ENCODE measurements at places on chromosomes 12 and 14.

DNA sequence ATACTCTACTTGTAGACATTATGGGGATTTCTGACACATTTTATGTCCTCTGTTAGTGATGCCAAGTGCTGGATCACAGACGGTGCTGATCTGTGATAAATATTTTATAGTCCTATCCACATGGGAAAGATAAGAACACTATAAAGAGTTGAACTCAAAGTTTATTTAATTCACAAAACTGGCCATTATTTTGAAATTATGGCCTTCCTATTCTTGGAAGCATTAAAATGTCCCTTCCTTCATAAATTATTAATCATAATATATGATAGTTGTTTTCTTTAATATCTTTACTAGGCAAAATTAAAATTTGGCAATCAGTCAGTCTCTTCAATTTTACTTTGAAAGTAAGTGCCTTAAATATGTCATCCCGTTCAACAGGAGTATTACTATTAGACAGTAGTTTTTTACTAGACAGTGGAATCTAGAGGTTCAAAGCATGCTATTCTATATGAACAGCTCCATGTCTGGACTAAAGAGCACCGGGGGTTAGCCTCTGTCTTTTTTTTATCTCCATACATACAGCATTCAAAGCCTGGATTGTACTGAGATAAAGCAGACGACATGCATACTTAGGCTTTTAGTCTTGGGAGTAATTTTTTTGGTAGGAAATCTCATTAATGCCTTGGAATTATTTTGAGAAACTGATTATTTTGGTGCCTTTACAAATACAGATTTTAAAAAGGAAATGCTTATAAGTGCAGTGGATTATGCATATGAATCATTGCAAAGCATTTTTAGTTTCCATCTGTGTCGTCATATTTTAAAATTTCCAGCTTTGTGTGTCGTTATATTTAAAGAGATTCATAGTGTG, 306.1 kb upstream of the RGS6 start:
- DNase-seq = no peak

- no peak for DNase-seq
Observed at GRCh38 chr14:54845641-54846040, 57.0 kb downstream of the GCH1 start.

DNA sequence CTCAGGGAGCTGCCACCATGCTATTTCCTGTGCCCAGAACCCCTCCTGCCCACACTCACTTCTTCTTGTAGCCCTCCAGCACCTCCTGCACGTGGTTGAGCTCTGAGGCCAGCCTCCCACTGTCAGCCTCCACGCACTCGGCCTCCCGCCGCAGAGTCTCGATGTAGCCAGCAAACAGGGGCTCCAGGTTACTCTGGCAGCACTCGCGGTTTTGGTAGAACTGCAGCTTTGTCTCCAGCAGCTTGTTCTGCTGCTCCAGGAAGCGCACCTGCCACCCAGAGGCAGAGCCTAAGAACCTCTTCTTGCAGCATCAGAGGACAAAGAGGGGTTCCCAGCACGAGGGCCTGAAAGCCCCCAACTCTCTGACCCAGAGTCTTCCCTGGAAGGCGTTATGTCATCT, 2.1 kb downstream of the KRT83 start:
- DNase-seq = no peak

GRCh38 chr12:53751336-53752191, at the start of gene CISTR:
Gene CISTR, minus strand, starts transcription at chr12:53751979.
- no peak for DNase-seq

DNA sequence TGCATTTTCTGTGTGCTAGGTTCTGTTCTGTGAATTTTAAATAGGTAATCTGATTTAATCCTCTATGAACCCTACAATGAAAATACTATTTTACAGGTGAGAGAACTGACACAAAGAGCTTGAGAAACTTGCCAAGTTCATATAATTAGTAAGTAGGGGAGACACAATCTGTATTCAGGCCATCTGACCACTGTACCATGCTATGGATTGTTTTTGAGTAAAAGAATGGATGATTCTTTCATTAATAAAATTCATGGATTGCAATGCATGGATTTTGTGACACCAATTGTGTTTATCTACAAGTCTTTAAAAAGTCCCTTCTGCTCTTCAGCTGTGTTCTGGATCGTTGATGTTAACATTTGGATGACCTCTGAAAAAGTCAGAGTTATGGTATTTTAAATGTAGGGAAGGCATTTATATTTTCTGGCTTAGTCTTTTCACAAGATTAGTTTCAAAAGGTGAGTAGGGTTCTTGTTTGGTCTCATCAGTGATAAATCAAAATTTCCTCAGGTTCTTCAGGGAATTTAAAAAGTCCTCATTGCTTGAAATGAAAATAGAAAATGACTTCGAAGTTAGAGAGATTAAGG, 15.4 kb upstream of the DYRK2 start:
- no peak for DNase-seq

DNA sequence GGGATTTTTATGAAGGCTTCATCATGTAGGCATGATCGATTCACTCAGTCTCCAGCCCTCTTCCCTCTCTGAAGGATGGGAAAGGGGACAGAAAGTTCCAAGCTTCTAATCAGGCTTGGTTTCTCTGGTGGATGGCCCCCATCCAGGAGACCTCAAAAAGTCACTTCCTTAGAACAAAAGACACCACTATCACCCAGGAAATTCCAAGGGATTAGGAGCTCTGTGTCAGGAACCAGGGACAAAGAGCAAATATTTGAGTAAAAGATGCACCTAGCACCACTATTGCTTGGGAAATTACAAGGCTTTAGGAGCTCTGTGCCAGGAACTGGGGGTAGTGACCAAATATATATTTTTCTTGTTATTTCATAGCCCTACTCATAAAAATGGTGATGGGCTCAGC, 33.6 kb upstream of the TMX1 start:
- no peak for DNase-seq

GRCh38 chr12:74370608-74371216, 166.9 kb upstream of the ATXN7L3B start:
- DNase-seq = no peak

DNA sequence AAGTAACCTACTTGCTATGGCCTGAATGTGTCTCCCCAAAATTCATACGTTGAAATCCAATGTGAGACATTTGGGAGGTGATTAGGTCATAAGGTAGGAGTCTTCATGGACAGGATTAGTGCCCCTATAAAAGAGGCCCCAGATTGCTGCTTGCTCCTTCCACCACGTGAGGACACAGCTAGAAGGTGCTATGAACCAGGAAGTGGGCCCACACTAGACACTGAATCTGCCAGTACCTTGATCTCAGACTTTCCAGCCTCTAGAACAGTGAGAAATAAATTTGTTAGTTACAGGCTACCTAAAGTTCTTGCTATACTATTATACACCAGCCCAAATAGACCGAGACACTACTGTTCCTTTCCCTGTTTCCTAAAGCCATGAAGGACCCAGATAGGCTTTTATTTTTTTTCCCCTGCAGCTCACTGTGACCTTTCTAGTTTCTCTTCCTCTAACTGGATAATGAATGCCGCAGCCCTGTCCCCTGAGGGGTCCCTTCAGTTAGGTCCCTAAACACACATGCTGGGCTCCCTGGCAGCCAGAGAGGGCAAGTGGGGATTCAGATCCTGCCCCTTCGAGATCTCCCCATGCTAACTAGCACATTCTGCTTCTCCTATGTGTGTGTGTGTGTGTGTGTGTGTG, 19.3 kb downstream of the SLC25A3 start:
- DNase-seq = no peak

DNA sequence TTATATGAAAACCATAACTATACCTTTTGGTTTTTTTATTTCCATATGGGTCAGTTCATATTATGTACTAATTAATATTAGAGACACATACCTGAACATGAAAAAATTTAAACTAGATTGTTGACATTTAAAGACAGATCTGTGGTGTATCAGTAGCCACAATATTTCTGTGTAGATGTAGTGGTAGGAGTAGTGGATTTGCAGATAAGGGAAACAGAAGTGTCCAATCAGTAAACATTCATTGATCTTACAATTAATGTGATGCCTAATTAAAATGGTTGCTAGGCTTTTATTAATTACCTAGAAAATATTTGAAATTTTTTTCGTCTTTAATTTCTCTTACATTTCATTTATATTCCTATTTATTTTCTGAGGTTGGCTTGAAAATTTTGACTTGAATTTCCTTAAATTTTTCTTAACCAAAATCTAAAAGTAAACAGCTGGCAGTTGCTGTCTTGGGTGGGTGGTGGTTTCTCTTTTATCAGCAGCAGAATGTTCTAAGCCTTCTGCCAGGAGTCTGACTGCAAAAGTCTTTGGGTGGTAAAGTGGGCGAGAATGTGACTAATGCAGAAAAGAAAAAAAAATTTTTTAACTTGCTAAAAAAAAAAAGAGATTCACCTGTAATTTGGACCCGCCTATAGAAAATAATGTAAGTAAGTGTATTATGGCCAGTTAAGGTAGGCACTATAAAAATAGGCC, 2.4 kb downstream of the FGFR1OP2 start:
- no peak for DNase-seq

DNA sequence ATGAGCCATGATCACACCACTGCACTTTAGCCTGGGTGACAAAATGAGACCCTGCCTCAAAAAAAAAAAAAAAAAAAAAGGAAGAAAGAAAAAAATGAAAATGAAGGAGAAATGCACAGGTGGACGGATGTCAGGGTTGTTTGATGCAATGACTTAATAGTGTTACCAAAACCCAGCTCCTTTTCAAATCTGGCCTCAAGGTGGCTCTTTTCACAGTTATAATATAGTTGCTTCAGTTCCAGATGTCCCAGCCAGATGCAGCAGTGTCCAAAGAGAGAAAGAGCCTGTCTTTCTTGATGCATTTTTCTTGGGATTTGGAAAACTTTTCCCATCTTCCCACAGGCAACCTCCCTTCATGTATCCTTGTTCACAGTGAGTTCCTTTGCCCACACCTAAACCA, 36.5 kb downstream of the KCNMB4 start:
- no peak for DNase-seq

- no peak for DNase-seq
Observed at GRCh38 chr12:102962532-102962931, 5.1 kb downstream of the ASCL1 start.

GRCh38 chr14:103132381-103133209, 9.3 kb downstream of the TNFAIP2 start:
- DNase-seq = no peak

- no peak for DNase-seq
Observed at GRCh38 chr12:4910502-4911315, 1.0 kb downstream of the KCNA1 start.

GRCh38 chr12:58425481-58426392, 484.4 kb downstream of the ATP23 start:
- DNase-seq = no peak

- DNase-seq = no peak
Observed at GRCh38 chr12:40058721-40059190, 47.1 kb downstream of the SLC2A13 start.

- DNase-seq = no peak
Observed at GRCh38 chr14:84610086-84610485, 919.9 kb upstream of the FLRT2 start.

GRCh38 chr12:24045816-24046257, 96.4 kb upstream of the SOX5 start:
- DNase-seq = no peak

DNA sequence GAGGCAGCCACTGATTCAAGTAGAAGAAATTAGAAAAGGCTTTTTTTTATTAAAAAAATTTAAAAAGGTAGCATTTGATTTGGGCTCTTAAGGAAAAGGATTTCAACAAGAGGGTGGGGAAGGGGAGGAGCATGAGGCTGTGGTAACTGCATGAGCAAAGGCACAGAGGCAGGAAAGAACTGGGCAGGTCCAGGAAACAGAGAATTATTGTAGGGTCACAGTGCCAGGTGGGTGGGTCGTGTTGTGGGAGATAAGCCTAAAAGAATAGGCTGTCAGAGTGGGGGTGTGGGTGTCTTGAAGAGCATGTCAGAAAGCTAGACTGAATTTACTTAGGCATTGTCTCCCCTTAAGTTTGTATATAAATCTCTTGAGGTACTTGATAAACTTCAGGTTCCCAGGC, 7.8 kb downstream of the LIMA1 start:
- DNase-seq = no peak

DNA sequence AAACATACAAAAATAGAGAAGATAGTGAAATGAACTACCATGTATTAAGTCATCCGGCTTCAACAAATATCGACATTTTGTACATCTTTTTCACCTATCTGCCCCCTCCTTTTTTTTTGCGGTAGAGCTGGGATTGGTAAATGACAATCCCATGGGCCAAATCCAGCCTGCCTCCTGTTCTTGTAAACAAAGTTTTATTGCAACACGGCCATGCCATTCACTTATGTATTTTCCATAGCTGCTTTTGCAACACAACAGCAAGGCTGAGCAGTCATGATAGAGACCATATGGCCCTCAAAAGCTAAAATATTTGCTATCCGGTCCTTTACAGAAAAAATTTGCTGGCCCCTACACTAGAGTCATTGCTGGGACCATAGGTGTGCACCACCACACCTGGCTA, 58.1 kb upstream of the PLEKHG3 start:
- no peak for DNase-seq

DNA sequence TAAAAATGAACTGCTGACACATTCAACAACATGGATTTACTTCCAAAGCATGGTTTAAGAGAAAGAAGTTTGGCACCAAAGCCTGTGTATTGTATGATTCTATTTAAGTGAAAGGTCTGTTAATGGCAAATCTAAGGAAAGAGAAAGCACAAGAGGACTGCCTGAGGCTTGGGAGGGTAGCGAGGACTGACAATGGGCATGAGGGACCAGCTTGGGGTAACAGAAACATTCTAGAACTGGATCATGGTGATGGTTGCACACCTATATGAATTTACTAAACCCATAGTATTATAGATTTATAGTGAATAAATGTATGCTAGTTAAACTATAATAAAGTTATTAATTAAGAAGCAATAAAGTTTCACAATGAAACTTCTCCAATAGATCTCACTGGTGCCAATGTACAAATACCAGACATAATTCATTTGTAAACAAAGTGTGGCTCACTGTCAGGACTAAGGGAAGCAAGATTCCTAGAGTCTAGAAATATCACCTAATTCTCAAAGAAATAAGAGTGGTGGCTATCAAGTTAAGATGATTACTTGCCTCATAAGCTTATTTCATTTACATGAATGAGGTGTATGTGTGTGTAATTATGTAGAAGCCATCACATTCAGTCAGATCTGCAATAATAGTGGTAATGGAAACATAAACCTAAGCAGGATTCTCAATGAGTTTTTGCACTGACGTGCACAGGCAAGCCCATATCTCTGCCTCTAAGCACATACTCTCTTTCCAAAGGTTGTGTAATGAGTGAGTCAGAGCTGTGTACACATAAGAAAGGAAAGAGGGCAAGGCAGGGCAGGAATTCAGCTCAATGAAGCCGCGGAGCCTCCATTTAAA, 353.4 kb downstream of the KCNH5 start:
- DNase-seq = no peak

GRCh38 chr12:131607658-131608447, 103.0 kb upstream of the SFSWAP start:
- no peak for DNase-seq

DNA sequence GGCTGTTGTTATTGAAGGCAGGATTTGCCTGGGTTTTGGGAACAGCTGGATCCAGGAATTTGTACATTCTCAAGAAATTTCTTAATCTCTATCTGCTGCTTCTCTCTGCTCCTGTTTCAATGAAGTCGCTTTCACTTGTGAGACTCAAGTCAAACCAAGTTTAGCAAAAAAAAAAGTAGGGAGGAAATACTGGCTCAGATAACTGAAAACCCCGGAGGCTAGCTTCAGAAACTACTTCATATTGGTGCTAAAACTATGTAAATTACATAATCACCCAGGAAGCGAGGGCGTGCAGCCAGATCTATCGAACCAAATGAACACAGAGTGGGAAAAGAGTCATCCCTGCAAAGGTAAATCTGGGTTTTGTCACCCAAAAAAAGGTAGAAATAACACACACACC, 68.3 kb upstream of the FICD start:
- no peak for DNase-seq

GRCh38 chr12:109604132-109604585, 30.6 kb downstream of the MVK start:
- no peak for DNase-seq

GRCh38 chr12:54603872-54604271, 15.4 kb upstream of the PPP1R1A start:
- DNase-seq = no peak

All from stimulated activated CD8-positive, alpha-beta memory T cell treated with anti-CD3 and anti-CD28 coated beads, Interleukin-2, amount 100 ng/mL, for 48 hours (primary cell).